Lower leg skin (tissue), 4 donors: ENCODE measurements at places on chromosomes 1 and 21.

DNA sequence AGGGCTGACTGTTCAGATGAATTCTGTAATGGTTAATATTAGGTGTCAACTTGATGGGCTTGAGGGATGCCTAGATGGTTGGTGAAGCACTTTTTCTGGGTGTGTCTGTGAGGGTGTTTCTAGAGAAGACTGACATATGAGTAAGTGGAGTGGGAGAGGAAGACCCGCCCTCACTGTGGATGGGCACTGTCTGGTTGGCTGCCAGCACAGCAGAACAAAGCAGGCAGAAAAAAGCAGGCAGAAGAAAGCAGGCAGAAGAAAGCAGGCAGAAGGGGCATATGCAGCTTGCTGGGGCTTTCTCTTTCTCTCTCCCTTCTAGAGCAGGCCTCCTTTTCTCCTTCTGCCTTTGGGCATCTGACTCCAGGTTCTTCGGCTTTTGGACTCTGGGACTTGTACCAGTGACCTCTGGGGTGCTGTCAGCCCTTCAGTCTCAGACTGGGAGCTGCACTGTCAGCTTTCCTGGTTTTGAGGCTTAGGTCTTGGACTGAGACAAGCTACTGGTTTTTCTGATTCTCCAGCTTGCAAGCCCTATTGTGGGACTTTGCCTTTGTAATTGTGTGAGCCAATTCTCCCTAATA, 42.9 kb upstream of the CD2 start:
- no peak for DNase-seq

DNA sequence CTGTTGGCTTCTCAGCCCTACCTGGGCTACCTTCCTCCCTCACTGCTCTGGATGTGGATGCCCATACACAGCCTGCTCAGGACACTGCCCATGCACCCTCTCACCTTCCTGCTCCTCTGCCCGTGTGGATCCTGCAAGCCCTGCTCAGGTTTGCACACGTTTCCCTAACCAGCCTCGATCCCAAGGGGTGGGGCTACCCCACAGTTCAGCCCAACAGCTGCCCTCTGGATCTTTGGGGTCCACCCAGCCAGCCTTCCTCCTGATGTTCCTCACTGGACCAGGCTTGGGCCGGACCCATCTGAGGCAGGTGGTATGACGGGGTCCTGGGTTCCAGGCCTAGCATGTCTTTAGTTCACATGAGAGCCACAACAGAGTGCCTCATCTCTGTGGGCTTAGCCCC, 4.7 kb downstream of the TMEM54 start:
- no peak for DNase-seq

DNA sequence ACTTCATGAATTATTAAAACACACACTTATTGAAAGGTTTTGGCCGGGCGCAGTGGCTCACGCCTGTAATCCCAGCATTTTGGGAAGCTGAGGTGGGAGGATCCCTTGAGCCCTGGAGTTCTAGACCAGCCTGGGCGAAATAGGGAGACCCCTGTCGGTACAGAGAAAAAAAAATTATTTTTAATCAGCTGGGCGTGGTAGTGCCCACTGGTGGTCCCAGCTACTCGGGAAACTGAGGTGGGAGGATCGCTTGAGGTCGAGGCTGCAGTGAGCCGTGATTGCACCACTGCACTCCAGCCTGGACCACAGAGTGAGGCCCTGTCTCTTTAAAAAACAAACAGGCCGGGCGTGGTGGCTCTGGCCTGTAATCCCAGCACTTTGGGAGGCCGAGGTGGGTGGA, 1.7 kb downstream of the GABPB2 start:
- DNase-seq, result peak; percentile 83

GRCh38 chr1:221910222-221910621, 168.3 kb upstream of the DUSP10 start:
- DNase-seq, result no peak
